Cortex of kidney (tissue), 1 donor: ENCODE measurements at places on chromosomes 4 and X.

DNA sequence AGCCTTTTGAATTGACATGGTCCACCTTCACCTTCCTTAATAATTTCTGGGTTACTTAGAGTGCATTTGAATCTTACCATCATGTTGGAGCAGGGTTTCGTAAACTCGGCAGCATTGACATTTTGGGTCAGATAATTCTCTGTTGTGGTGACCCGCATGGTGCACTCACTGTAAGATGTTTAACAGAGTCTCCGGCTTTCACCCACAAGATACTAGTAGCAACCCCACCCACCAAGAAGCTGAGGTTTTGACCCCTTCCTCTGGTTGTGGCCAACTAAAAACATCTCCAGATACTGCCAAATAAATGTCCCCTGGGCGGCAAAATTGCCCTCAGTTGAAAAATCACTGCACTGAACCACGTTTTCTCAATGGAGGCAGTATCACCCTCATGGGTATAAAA, 62.7 kb downstream of the CHST7 start:
- no peak for DNase-seq

GRCh38 chrX:117972711-117973109, 143.9 kb downstream of the KLHL13 start:
- DNase-seq: no peak

- DNase-seq: no peak
Measured at GRCh38 chr4:90095000-90095399, 32.2 kb upstream of the CCSER1 start.

- no peak for DNase-seq
Measured at GRCh38 chr4:89114100-89114499, 2.8 kb downstream of the TIGD2 start.

- DNase-seq: no peak
Measured at GRCh38 chr4:81214881-81215868, at the start of gene PRKG2. PRKG2 (minus strand) TSS chr4:81215222; CDS start chr4:81205047, 10,175 bp downstream.

DNA sequence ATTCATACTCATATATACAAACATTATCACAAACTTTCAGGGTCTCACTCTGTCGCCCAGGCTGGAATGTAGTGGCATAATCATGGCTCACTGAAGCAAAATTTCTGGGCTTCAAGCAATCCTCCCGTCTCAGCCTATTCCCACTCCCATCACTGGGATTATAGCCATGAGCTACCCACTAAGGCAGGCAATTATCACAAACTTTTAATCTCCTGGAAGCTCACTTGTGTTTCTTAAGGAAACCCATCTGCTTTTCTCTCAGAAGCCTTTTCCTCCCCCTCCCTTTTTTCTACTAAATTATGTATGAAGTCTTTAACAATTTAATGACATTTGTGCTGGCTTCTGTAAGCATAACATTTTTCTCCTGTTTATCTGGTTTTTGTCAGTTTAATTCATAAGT, 170.5 kb downstream of the AREG start:
- DNase-seq: no peak
